ENCODE measurements at places on chromosomes 13 and 19.

GRCh38 chr19:39307046-39307821 is 11.0 kb downstream of the IFNL1 start:
- no peak for DNase-seq

DNA sequence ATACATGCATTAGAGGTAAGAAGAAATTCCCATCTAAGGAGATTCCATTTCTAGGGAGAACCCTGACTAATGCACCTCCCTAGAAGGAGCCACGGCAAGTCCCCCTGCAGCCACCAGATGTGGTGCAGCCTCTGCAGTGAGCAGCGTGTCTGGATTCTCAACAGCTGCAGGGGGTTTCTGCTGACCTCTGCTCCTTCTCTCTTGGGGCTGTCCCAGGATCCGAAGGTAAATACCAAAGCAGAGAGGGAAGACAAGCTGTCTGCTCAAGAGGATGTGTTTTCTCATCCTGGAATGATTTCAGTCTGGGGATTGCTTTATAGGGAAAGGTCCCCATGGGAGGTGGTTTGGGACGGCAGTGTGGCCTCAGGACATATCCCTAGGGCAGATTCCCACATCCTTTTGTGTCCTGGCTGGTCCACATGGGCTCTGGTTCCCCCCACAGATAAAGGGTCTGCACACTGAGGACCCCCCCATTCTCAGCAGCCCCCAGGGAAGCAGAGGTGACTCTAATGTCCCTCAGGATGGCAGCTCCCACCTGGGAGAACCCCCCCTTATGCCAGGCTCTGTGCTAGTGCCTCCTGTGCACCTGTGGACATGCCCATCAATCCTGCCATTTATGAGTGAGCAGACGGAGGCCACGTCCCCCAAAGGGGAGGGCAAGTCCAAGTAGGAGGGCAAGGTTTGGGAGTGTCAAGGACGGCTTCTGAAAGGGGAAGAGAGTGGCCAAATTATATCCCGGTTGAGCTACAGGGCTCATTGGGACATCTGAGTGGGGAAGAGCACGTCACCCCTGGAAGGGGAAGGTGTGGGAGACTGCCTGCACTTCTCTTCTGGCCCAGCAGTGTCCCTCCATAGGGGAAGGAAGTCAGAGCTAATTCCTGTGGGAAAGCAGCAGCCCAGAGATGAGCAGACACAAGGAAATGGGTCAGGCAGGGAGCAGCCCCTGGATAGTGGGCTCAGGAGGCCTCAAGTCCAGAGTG is 10.2 kb upstream of the OR10H5 start:
- no peak for DNase-seq

DNA sequence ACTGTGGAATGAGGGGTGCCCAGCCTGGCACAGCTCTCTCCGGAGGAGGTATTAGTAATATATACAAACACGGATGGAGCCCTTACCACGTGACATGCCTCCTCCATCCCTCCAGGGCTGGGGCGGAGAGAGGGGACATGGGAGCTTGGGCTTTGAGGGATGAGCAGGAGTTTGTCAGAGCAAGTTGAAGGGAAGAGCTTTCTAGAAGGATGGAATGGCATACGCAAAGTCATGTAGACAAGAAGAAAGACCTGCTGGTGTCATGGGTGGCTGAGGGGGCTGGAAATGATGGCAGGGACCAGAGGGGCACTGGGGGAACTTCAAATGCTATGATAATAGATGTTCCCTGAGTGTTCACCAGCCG is 2.6 kb downstream of the MPND start:
- DNase-seq, result no peak

DNA sequence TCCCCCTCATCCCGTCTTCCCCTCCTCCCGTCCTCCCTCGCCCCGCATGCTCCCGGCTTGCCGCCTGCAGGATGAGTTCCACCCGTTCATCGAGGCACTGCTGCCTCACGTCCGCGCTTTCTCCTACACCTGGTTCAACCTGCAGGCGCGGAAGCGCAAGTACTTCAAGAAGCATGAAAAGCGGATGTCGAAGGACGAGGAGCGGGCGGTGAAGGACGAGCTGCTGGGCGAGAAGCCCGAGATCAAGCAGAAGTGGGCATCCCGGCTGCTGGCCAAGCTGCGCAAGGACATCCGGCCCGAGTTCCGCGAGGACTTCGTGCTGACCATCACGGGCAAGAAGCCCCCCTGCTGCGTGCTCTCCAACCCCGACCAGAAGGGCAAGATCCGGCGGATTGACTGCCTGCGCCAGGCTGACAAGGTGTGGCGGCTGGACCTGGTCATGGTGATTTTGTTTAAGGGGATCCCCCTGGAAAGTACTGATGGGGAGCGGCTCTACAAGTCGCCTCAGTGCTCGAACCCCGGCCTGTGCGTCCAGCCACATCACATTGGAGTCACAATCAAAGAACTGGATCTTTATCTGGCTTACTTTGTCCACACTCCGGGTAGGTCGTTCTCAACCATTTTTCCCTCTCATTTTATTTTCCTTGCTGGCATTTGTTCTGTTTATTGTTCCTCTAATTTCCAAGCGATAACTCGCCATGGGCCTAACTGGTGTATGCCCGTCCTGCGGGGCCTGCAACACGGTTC is 29.8 kb downstream of the NFIX start:
- no peak for DNase-seq

GRCh38 chr13:88142653-88143052 is 471.5 kb downstream of the SLITRK5 start:
- no peak for DNase-seq

DNA sequence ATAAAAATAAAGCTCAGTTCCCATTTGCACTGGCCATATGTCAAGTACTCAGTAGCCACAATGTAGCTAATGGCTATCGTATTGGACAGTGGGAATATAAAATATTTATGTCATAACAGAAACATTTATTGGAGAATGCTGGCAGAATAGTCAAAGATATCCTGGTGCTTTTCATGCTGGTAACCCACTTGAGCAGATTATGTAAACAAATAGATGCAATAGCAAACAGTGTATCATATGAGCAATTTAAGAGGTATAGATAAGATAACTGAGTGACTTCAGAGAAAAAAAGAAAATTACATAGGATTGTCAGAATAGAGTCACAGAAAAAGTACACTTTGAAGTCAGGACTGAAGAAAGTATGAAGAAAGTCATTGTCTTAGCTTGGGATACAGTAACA is 426.6 kb downstream of the NDFIP2 start:
- DNase-seq, result no peak

DNA sequence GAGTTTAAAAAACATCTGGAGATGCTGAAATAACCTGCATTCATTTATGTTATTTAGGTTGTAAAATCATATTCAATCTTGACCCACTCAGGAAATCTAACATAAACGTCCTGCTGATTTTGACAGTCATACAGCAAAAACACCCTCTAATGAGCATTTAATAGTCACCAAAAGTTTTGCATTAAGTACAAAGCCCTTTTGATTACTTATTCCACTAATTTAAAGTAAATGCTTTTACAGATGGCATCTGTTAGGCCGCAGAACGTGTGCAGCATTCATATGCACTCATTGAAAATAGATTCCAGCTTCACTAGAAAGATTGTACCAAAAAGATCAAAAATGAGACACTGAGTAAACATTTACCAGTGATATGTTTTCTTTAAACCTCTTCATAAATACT is 1295.1 kb downstream of the EFNB2 start:
- no peak for DNase-seq

DNA sequence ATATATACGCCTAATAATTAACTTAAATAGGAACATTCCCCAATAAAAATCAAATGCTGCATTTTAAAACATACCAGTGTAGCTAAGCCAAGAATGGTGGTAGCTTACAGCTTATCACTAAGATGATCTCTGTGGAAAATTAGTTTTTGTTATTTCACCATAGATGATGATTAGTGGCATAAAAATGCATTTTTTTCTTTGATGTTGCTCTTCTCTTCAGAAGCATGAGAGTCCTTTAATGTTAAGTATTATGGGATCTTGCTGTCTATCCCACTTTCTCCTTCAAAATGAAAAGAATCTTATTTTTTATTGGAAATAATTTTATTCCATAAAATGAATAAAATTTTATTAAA is 731.0 kb downstream of the SLITRK1 start:
- DNase-seq, result no peak

- no peak for DNase-seq
These were observed 75.2 kb upstream of the MCF2L start for GRCh38 chr13:112893570-112894422.

DNA sequence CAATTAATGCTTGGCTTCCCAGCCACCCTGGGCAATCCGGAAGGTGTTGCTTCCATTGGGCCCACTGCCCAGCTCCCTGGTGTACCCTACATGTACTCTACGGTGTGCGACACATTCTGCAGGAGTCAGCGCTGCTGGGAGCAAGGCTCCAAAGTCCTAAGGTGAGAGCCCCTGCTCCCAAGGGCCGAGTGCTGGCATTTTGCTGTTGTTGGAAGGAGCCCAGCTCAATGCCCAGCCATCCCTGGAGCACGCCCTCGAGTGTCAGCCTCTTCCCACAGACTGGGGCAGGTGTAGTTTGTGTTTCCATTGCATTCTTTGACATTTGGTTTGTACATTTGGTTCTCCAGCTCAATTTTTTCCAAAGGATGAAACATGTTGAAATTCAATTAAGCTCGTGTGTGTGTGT is 64.6 kb downstream of the GGACT start:
- no peak for DNase-seq

DNA sequence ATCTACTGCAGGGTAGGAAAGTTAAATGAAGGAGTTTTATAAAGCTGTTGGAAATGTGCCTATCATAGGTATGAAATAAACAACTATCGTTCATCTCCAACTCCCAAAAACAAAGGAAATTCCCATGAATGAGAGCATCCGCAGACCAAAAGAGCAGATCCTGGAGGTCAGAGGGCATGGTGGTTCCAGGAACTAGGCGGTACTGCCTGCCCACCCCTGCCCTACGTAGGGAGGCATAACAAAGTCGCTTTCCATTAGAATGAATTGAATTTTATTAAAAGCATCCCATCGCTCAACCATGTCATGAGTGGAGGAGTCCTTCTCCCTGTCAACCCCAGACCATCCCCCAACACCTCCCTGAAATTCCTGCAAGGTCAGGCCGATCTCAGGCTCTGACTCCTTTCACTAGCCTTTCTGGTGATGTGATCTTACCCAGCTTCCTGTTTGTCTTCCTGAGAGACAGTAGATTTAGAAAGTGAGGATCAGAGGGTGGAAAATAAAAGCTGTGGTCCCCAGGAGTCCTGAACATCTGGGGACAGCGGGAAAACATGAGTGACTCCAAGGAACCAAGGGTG is at the start of gene CLEC4M:
Gene CLEC4M, plus strand, starts transcription at position 525 of the 575 bp plus-strand sequence. Its CDS starts 24 bp downstream, at position 549.
- DNase-seq, result no peak

GRCh38 chr13:28494778-28495537 is at the start of gene FLT1:
TSS of gene FLT1 (minus strand) at chr13:28495128. CDS start at chr13:28494843, 285 bp downstream.
- DNase-seq, result peak; percentile 38

DNA sequence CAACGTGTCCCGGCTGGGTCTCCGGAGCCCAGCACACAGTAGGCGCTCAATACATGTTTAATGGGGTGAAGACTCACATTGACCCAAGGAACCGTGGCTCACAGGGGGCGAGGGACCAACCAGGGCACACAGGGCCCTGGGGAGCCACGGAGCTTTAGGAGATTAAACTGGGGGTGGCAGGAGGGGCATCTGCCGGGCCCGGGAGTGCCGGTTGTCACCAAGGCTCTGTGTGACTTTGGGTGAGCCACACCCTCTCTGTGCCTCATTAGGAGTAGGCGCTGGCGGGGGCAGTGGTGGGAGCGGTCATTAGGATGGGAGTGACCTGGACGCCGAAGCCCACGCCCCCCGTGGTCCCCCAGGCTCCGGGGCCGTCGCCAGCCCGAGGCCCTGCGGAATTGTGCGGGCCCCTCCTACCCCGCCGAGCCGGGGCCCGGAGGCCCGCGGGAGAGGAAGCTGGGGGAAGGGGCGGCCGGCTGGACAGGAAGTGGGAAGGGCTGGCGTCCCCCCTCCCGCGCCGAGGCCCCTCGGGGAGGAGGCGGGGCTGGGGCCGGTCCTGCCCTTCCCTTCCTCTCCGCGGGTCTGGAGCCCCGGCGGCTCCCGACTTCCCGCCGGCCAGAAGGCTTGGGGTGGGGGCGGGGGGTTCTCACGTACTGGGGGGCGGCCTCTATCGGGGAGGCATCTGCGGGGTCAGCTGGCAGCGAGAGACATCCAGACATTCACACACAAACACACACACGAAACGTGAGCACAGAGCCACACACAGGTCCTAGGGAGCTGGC is 1.8 kb upstream of the SSBP4 start:
- DNase-seq, result no peak

GRCh38 chr13:113537205-113537604 is 46.7 kb upstream of the DCUN1D2 start:
- DNase-seq, result no peak

GRCh38 chr19:45598267-45599001 is 3.6 kb downstream of the GPR4 start:
- no peak for DNase-seq

DNA sequence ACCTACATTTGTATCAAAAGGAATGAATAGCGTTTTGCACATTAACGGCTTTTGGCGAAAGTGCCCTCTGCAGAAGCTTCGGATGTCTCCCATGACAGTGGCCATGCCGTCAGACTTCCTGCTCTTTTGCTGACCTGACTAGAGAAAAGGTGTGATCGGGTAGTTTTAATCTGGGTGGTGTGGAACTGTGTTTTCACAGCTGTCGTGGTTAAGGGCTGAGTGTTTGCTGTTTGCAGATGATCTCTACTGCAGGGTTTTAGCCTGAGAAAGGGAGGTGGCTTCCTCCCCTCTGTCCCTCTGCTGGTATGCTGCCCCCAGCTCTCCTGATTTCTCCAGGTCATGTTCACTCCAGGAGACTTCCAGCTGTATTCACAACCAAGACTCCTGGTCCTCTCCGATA is 22.4 kb downstream of the ZNF71 start:
- DNase-seq, result no peak

DNA sequence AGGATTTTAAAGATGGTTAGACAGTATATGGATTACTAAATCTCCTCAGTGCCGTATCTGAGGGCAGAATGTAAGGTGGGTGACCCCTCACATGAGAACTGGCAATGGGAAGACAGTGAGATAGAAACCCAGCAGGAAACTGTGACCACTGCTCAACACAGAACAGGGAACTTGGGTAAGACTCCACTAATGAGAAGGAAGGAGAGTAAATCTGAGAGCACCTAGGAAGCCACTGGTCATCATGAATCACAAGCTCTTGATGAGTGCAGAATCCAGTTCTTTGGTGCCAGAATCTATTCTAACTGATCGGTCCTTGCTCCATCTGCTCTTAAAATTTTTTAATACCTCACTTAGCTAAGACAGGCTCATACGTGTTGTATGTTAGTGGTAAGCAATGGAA is 261.8 kb downstream of the KLF12 start:
- DNase-seq, result no peak

All from T-cell (primary cell).